Brain (organoid and tissue), 16 donors: ENCODE measurements at places on chromosomes 3 and 15.

GRCh38 chr15:57696146-57696545 is 10.4 kb upstream of the POLR2M start:
- no peak for DNase-seq

GRCh38 chr3:38497031-38497430 is 891 bp downstream of the EXOG start:
- DNase-seq = no peak

DNA sequence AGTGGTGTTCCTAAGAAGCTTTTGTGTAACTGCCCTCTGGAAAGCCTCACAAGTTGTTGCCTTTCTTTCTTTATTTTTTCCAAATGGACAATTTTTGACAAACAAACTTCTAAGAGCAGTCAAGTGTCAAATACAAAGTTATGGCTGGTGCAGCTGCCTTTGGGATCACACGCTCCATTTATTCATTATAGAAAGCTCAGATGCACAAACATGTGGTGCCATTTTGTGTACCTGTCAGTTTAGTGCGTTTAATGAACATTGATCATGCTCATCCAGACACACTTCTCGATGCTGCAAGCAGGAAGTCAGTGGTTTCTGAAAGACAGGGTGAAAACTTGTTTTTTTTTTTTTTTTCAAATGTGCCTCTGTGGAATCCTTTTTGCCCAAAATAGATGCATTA is 324.5 kb downstream of the CNTN4 start:
- DNase-seq = no peak

- DNase-seq = no peak
Measured at GRCh38 chr3:49026536-49026935, 2.7 kb downstream of the IMPDH2 start.

DNA sequence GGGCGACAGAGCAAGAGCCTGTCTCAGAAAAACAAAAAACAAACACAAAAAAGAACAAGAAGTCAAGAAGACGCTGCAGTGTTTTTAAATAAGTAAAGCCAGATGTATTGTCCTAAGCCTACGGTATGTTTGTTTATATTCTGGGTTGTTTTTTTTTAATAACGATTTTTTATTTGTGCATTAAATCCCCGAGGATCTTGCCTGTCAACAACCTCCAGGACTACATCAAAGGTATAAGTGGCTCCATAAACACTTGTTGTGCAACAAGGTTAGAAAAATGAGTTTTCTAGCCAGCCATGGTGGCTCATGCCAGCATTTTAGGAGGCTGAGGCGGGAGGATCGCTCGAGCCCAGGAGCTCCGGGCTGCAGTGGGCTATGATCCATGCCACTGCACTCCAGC is 26.1 kb downstream of the ITGB5 start:
- DNase-seq = no peak

GRCh38 chr15:49823987-49824774 is 203.3 kb downstream of the DTWD1 start:
- no peak for DNase-seq

DNA sequence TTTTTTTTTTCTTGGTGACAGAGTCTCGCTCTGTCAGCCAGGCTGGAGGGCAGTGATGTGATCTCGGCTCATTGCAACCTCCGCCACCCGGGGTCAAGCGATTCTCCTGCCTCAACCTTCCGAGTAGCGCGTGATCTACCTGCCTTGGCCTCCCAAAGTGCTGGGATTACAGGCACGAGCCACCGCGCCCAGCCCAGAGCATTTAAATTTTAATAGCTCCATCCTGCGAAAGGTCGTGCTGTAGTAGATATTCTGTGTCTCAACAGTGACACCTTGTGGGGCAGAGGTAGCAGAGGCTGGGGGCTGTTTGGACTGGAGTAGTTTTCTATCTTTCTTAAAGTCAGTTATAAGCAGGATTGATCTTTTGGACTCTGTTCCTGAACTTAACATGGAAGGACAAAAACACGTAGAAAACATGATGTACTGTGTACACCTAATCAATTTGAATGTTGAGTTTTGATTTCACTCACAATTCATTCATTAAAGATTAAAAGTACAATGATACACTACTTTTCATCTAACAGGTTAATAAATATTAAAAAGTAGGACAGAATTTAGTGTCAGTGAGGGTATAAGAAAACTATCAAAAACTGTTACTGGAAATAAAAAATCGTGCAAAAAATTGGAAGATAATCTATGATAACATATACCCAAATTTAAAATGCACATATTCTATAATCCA is 11.0 kb upstream of the PDCD6IP start:
- DNase-seq = peak; percentile 70
